ENCODE measurements at places on chromosomes 1 and 21. TPM values are rescaled to one million over a fixed set of nuclear protein-coding genes. Genes with fewer than 3 reads are reported as not detected.

The ST6GALNAC5 gene
- 2.6 TPM for total RNA-seq

The TMCC2 gene
- total RNA-seq, result 3.4 TPM

The RNPC3 gene
- 23.2 TPM for total RNA-seq

The SLC6A17 gene
- 1.6 TPM for total RNA-seq

The EEIG2 gene
- total RNA-seq, result 13.3 TPM

The CRNN gene
- total RNA-seq, result not detected

The DFFA gene
- total RNA-seq, result 39.6 TPM

The HPDL gene
- 0.35 TPM for total RNA-seq

The ACTL8 gene
- not detected for total RNA-seq

The SLC30A10 gene
- total RNA-seq, result not detected

The PDPN gene
- not detected for total RNA-seq

The PM20D1 gene
- total RNA-seq, result not detected

The ADAMTS1 gene
- 40.3 TPM for total RNA-seq

The ADAMTS4 gene
- 1.2 TPM for total RNA-seq

The ZBTB18 gene
- total RNA-seq, result 24.2 TPM

The TMPRSS2 gene
- 0.21 TPM for total RNA-seq

The SPRR2A gene
- total RNA-seq, result not detected

The NPL gene
- total RNA-seq, result 4.2 TPM

The OR2L8 gene
- total RNA-seq, result not detected

The ATP6V1G3 gene
- not detected for total RNA-seq

The LRRC53 gene
- not detected for total RNA-seq

The RHBDL2 gene
- total RNA-seq, result not detected

The C1orf226 gene
- total RNA-seq, result 2.7 TPM

The NPHS2 gene
- not detected for total RNA-seq

The NPPA gene
- not detected for total RNA-seq

The CFAP74 gene
- not detected for total RNA-seq

The PTGER3 gene
- total RNA-seq, result not detected

The GFI1 gene
- total RNA-seq, result 0.18 TPM

The COX20 gene
- total RNA-seq, result 27.6 TPM

The CCDC30 gene
- 3.3 TPM for total RNA-seq

The KIF26B gene
- total RNA-seq, result 8.6 TPM

The CAPZB gene
- total RNA-seq, result 412 TPM

The WNT3A gene
- total RNA-seq, result not detected

The LRRC38 gene
- not detected for total RNA-seq

The HAO2 gene
- total RNA-seq, result not detected

The TP73 gene
- total RNA-seq, result 0.16 TPM

The SHISA4 gene
- 31.4 TPM for total RNA-seq

The NLRP3 gene
- 0.16 TPM for total RNA-seq

The GNG4 gene
- 0.83 TPM for total RNA-seq

The YY1AP1 gene
- 53.3 TPM for total RNA-seq

The ABCA4 gene
- total RNA-seq, result 6.6 TPM

The ARHGAP30 gene
- total RNA-seq, result not detected

The CDC20 gene
- total RNA-seq, result 18.7 TPM

The SPRR1B gene
- total RNA-seq, result not detected

The IL19 gene
- not detected for total RNA-seq

The NECTIN4 gene
- not detected for total RNA-seq

The TRIM17 gene
- 1.8 TPM for total RNA-seq

The AMPD1 gene
- total RNA-seq, result not detected

The RNU1-1 gene
- 2,650 TPM for total RNA-seq

The HCN3 gene
- 3.7 TPM for total RNA-seq

The UBE2G2 gene
- 74.7 TPM for total RNA-seq

All from osteocyte (in vitro differentiated cells).